Activated T-helper 1 cell treated with anti-CD3 and anti-CD28 coated beads, Interleukin-2, amount 50 U/mL, for 16 hours (primary cell): ENCODE measurements at places on chromosomes 16 and 17.

DNA sequence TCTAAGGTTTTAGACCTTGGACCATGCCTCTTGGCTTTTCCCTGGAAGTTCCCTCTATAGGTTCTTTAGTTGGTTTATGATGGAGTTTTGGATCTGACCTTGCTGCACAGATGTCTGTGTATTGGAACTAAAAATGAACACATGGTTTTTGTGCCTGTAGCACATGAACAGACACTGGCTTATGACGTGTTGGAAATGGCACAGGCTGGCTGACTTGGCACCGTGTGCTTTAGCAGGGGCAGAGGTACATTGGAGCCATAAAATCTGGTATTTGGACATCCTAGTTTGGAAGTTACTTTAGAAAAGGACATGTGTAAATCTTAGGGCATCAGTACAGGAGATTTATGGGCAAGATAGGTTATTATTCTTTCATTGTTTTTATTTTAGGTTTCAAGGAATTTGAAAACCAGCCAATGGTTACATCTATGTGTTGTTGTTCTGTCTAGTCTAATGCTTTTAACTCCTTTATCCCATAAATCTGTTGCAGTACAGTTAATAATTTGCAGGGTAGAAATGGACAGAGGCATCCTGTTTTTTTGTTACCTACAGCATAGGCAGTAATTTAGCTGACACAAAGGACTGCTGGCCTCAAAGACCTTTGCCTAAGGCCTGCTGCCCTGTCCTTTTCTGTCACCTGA is 6.0 kb downstream of the SOCS7 start:
- DNase-seq = no peak

DNA sequence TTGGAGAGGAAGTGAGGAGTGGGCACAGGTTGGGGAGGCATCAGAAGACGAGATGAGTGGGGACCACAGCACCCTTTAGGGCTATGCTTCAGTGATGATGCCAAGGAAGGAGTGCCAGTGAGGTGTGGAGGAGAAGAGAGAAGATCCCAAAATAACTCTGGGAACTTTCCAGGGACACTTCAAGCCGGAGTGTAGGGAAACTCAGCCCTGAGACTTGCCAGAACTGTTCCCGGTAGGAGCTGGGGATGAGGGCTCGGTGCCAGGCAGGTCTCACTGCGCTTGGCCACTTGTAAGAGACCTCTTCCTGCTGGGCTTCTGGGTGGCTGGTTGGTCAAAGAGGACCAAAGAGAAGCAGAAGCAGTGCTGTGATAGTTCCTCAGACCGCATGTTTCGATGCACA is 63.6 kb downstream of the SHISA6 start:
- no peak for DNase-seq

DNA sequence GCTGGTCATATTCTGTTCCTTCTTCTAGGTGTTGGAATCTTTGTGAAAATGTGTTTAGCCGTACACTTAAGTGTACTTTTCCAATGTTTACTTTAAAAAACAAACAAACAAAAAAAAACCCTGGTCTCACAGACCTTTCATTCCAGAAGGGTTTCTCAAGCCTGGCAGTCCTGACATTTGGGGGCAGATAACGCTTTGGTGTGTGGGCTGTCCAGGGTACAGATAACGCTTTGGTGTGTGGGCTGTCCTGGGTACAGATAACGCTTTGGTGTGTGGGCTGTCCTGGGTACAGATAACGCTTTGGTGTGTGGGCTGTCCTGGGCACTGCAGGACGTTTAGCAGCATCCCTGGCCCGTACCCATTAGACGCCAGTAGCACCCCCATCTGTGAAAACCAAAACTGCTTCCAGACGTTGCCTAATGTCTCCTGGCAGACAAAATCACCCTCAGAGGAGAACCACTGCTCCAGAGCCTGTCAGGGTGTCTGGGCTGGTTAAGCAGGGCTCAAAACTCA is 15.2 kb upstream of the FLCN start:
- DNase-seq = no peak

GRCh38 chr17:64095144-64095882 is 34.6 kb downstream of the ERN1 start:
- no peak for DNase-seq

- no peak for DNase-seq
Measured at GRCh38 chr17:6536053-6536452, 20.3 kb downstream of the PITPNM3 start.

GRCh38 chr17:27797390-27798091 is 2.8 kb downstream of the NOS2 start:
- DNase-seq = no peak

DNA sequence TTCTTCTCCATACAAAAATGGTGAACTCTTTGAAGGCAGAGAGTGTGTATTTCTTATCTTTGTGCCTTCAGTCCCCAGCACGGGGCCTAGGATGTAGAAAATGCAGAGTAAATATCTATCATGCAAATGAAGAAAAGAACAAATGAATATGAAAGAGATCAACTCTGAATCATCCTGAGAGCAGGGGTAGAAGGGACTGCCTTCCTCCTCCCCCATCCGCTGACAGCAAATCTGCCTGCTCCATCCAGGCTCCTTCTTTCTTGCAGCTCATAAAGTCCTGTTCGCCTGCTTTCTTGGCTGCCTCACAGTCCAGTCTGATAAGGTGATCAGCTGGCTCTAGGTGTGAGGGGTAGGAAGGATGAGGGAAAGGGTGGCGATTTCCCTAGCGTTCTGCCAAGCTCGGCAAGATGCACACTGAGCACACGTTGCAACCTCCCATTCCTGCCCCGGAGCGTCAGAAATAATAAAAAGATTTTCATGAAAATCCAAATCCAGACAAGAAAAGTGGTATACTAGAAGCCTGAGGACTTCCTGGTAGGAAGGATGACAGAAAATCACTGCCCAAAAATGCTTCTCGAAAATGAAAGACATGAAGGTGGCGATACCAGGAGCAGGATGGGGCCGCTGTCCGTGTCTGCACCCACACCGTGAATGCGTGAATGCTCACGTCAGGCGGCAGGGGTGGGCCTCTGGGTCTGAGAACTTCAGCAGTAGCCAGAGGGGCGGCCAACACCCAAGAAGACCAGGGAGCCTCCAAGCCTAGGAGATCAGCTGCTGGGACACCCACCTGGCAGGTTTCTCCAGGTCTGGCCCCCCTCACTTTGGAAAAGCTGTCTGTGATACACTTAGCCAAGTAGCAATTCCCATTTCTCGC is 67.1 kb downstream of the VPS53 start:
- DNase-seq = no peak

GRCh38 chr16:66976746-66977145 is 11.6 kb upstream of the CES4A start:
- no peak for DNase-seq

DNA sequence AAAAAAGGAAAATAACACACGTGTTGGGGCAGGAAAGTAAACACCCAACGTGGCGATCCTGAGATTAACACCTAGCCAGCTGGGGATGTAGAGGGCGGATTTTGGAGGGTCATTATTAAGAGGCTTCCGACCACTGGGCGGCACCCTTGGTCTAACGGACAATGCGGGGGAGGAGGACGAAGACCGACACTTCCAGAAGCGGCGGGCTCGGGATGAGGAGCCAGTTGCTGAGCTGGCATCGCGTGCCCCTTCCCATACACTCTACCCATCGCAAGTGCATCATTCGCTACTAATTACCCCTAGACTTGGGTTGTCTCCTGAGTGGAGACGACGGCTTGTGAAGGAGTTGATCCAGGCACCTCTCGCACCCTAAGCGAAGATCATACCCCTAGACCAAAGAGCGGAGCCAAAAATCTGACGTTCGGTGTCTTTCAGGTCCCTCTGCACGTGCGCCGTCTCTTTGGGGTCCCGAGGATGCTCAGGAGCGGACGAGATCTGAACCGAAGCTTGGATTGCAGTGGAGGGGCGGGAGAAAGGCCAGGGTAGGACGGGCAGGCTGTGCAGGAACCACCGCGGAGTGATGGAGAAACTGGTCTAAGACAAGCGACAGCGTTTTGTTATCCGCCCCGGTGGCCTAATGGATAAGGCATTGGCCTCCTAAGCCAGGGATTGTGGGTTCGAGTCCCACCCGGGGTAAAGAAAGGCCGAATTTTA is 17.6 kb downstream of the ZNF213 start:
- DNase-seq = peak; percentile 67

DNA sequence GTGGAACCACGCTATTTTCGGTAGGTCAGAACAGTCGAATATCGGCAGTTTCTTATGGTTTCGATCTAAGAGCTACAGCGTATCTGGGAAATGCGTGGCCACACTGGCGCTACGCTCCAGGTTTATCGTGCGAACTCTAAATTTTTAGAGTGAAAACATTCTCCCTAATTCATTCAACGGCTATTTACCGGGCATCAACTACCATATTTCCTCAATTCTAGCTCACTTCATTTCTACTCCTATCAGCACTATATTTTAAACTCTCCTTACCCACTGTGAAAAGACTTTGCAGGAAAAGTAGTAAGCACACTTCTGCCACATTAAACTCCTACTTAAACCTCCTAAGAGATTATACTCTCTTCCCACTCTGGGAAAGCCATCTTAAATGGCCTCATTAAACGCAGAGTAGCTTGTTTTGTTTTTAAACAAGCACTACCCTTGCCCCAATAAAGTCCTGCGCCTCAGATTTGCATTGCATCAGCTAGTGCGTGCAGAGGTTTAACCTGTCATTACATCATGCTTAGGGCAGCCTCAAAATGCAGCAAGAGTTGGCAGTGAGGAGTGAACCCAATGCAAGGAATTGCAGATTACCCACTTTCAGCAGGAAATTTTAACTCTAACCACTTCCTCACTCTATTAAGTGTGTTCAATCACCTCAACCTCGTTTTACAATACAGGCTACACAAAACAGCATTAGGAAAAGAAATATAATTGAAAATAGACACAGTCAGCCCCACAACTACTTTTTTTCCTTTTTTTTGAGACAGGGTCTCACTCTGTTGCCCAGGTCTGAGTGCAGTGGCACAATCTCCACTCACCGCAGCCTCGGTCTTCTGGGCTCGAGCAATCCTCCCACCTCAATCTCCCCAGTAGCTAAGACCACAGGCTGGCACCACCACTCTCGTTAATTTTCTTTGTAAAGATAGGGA is 18.8 kb downstream of the SIAH1 start:
- DNase-seq = peak; percentile 26

DNA sequence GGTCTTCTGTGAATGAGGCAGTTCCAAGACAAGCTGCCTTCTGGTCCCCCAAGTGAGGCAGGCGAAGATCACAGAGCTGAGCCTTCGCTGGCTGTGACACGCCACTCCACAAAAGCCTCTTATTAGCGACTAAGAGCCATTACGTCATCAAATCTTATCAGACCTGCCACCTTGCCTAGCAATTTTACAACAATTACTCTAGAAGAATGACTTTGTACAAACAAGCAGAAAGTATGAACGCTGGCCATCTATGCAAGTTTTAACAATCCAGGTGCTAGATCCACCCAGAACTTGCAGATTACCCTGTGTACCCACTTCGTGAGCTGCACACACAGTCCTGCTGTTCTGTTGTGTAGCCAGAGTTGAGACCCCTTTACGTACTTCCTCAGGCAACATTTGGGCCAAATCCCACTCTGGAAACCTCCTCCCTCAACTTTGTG is 3.8 kb upstream of the ICAM2 start:
- DNase-seq = no peak

DNA sequence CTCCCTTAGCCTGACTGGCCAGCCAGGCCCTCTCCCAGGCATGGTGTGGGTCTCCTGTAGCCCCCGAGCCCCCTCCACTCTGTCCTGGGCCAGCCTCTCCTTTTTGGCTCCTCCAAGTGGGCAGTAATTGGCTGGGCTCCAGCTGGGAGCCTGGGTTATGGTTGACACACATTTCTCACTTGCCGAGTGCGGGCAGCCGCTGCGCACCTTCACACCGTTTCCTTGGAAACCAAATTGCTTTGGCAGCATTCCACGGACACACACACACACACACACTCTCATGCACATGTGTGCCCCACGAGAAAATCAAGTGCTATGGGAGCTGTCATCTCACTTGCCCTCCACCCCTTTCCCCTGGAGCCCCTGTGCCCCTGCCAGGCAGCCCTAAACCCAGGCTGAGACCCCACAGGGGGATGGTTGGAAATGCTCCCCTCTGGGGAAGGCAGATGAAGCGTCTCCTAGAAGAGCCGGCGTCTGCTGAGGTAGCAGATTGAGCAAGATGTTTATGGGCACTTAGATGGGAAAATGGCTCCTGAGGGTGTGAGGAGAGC is 402.7 kb upstream of the TNRC6C start:
- no peak for DNase-seq

DNA sequence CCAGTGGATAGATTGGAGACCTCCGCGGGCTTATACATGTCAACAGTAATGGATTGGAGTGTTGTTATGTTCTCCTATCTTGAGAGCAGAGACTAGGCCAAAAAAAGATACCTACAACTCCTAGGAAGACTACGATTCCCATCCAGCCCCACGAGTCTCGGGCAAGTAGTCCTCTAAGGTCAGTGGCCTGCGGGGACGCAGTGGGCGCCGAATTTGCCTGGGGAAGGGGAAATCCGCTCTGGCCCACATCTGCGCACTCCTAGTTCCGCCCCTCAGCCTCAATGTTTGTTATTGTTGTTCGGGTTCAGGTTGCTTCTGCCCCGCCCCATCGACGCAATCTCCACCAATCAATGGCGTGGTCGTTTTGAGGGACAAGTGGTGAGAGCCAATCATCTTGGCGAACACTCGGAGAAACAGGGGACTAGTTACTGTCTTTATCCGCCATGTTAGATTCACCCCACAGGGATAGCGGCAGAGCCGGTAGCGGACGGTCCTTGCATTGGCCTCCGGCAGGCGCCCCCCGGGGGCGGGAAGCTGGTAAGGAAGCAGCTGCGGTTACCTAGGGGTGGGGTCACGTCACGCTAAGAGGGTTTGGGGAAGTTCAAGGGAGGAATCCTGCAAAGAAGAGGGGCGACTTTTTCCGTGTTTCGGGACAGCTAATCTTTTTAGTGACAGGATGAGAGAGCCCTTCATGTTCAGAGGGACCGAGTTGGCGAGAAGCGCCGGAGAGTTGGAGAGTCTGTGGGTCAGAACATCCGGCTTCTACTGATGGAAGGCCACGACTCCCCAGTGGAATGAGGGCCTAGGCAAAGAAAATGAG is at the start of gene NBR1:
NBR1 (plus strand) TSS at position 449 of the 820 bp plus-strand sequence. CDS start 4,586 bp downstream, outside the sequence.
- peak; percentile 86 for DNase-seq

- no peak for DNase-seq
Measured at GRCh38 chr16:19236561-19237209, 48.8 kb upstream of the CLEC19A start.

GRCh38 chr17:55285340-55286301 is 20.9 kb downstream of the HLF start:
- DNase-seq = no peak

DNA sequence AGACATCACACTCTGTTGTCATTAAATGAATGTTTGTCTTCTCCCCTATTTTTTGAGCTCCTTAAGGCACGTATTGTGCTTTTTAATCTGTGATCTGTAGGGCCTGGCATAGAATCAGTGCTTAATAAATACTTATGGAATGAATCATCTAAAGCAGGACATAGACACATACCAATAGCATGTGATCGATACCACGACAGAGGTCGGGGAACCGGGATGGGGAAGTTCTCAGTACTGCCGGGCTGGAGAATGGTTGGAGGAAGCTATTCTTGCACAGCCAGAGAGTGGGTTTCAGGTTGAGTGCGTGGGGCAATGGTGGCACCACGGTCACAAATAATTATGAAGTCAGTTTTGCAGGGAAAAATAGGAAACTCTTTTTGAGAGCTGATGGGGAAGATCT is 26.8 kb downstream of the NLRP1 start:
- DNase-seq = no peak

- DNase-seq = peak; percentile 23
Measured at GRCh38 chr17:17849845-17850373, 13.1 kb upstream of the SREBF1 start.
